ENCODE measurements at places on chromosomes 1 and 21.

DNA sequence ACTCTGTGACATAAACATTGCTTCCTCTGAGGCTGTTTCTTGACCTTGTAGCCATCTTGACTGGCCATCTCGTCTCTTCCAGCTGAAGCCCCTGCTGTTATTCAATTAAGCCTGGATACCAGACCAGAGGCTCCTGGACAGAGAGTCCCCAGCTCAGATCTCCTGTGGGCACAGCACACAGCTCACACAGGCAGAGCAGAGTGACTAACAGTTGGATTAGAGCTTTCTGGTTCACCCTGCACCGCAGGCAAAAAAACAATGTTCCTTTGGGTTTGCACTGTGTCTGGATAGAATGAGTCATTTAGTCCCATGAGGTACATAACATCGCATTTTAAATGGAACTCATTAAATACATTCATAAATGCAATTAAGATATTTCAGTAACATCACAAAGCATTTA is 33.4 kb upstream of the USH2A start:
- DNase-seq, result no peak

DNA sequence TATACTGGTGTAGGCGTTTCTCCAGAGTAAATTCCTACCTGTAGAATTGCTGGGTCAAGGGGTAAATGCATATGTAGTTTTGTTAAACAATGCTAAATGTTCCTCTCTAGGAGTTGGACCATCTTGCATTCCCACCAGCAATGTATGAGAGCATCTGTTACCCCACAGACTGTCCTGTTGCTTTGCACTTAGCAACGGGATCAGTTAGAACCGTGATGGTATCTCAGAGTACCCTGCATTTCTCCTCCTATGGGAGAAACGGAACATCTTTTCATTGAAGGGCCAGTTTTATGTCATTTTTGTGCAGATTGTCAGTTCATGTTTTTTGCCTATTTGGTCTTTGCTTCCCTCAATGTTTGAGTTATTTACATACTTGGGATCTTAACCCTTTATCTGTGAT is 18.0 kb upstream of the RIPPLY3 start:
- DNase-seq, result no peak

- no peak for DNase-seq
These were observed 9.0 kb downstream of the TRAF5 start for GRCh38 chr1:211335522-211336157.

DNA sequence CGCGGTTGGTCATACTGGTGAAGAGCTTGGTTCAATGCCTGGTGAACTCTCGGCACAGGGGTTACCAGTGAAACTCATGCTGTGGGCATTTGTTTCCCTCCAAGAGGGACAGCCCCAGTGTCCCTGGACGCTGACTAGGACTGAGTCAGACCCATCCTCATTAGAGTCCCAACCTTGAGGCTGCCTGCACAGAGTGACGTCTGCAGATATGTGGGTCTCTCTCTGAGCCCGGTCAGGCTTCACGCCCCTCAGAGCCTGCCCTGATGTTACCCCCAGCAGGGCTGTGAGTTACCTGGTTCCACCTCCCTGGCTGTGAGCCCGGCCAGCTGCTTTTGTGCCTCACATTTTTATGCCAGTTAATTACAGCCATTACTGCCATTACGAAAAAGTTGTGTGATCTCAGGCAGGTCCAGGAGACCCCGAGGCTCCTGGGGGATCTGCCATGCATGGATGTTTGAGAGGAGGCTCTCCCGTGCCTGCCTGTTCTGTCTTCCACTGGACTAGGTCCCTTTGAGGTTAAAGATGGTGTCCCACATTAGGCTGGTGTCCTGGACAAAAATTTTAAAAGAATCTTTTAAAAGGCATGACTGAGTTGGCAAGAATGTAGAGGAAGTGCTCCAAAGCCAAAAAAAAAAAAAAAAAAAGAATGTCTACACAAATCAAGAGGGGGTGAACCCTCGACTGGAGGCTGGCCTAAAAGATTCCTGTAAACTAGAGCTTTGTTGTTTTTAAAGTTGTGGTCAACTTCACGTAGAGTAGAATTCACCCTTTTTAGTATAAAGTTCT is 36.6 kb upstream of the PADI1 start:
- DNase-seq, result no peak

- no peak for DNase-seq
These were observed 350.9 kb upstream of the PKN2 start for GRCh38 chr1:88333086-88333695.

DNA sequence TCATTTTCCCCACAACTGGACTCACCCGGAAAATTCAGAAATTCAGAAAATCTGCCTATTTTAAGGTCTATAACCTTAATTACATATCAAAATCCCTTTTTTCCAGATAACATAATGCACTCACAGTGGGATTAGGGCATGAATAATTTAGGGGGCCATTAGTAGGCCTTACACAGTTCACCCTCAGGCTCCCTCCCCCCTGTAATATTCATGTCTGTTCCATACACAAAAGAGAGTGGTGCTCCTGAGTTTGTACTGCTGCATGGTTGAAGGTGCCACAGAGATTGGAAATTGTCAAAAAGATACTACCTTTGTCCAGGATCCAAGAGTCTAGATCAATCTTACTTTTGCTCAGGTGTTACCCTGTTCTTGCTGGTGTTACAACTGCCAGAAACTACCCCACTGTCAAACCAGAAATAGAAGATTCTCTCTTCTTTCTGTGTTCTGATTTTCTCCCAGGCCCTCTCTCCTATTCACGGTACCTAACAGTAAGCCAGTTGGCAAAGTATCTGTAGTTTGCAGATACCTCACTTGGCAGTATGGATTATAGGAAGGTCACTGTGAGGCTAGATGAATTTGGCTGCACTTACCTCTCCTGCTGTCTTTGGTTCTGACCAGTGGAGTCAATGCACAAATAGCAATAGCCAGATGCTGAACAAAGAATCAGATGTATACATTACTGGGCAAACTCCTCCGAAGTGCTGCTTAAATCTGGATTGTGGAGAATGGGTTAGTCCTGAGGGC is 53.2 kb downstream of the C1orf198 start:
- no peak for DNase-seq

DNA sequence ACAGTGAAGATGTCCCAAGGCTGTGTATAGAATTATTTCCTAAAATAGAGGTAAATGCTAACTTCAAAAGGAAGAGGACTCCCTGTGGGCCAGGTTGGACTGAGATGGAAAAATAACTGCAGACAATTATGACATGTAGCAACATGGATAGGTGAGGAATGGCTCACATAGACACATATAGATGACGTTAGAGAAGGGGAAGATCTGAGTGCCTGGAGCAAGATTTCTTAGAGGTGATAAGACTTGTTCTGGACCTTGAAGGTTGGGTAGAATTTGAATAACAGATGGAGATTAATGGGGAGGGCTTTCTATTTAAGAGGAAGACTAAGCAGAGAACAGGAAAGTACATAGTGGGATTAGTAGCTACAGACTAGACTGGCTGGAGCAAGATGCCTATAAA is 76.9 kb downstream of the C1orf21 start:
- DNase-seq, result no peak

GRCh38 chr1:101291562-101292380 is 55.0 kb downstream of the S1PR1 start:
- DNase-seq, result no peak

DNA sequence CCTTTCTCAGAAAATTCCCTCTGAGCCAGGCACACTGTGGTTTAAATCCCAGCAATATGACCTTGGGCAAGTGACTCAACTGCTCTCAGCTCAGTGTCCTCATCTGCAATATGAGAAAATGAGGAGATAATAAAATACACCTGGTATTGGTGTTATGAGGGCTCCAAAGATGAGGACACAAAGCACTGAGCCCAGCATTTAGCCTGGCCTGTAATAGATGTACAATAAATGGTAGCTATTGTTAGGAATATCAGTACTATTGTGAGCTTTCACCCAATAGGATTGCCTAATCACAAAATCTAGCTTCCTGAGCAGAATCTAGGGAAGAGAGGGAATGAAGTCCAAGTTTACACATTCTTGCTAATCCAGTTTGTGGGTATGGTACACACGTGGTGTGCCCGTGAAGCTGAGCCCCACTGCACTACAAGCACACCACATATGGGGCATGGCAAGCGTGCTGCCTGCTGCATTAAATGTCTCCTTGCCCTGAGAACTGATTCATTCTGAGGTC is 24.3 kb upstream of the SLC30A1 start:
- no peak for DNase-seq
